Spinal cord (tissue), 10 donors: ENCODE measurements at places on chromosomes 16 and 17. TPM values are rescaled to one million over a fixed set of nuclear protein-coding genes. Genes with fewer than 3 reads are reported as not detected.

CDRT15 gene
- not detected for total RNA-seq

OR4D1 gene
- total RNA-seq, result 0.20 TPM

KRTAP4-3 gene
- not detected for total RNA-seq

TMIGD1 gene
- total RNA-seq, result not detected

IL34 gene
- 9.8 TPM for total RNA-seq

KRT31 gene
- total RNA-seq, result 0.11 TPM

KRT15 gene
- total RNA-seq, result not detected

HS3ST3B1 gene
- 3.9 TPM for total RNA-seq

GPR142 gene
- total RNA-seq, result 0.22 TPM
